ENCODE measurements at places on chromosomes 4 and X.
A peak's percentile ranks its signal among the peaks of the same experiment; 100 is the strongest.

GRCh38 chr4:74444891-74445642 is at the start of gene AREG:
Gene AREG (plus strand): TSS chr4:74445136. CDS start chr4:74445346, 210 bp downstream.
- DNase-seq: peak; percentile 70

GRCh38 chrX:103640401-103641155 is 11.8 kb downstream of the TCEAL1 start:
- DNase-seq: no peak

DNA sequence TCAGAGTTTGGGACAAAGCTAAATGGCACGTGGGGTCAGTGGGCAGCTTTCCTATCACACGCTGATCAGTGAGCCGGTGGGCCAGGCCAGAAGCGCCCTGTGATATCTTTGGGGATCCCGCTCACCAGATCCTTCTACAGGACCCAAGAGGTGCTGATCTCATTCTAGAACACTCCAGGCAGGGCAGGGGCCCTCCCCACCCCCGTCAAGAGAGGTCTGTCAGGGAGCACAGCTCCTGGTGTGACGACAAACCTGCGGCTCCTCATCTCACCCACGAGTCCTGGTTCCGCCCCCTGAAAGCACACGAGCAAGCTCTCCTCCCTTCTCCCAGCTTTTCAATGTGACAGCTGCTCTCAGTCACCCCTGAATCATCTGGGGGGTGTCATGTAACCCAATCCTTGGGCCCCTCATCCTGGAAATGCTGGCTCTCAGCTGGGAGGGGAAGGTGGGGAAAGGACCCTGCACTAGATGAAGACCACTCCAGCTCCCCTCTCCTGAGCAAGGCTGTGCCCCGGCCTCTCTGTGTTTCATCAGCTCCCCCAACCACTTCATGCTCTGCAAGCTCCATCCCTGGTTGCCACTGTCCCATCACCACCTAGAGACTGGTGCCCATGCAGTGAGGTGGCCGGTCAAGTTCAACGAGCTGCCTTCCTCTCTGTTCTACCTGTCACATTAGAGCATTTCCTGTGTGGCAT is 4.6 kb downstream of the HCFC1 start:
- DNase-seq: no peak

- no peak for DNase-seq
Measured at GRCh38 chr4:152454398-152455011, 81.4 kb downstream of the FBXW7 start.

DNA sequence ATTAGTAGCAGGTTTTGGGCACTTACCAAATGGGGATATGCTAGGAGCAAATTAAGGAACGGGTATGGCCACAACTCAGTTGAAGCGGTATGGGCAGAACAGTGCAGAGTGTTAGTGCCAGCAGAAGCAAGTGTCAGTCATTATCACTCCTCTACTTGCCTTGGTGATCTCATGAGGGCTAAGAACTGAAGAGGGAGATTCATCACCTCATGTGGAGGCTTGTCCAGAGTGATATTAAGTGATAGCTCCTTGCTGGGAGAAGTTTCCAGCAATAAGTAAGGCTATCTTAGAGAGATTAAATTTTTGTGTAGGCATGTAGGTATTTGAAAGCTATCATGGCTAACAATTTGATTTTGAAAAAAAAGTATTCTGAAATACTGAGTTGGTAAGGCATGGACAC is 615.4 kb upstream of the SMIM31 start:
- DNase-seq: no peak

DNA sequence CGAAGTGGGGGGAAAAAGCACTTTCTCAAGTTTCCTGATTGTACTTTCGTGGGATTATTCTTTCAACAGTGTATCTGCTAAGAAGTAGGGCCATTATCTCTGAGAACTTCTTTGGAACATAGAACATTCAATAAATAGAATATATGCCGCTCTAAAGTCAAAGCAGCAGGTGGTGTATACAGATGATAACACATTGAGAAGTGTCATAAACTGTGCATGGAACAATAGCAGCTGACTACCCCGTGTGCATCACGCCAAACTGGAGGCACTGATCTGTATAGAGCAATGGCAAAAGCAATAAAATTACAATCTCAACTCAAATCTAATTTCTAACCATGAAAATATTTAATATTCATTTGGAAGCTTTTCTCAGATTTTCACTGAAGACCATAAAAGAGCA is 175.3 kb downstream of the DCTD start:
- DNase-seq: no peak

Measured in stimulated activated CD8-positive, alpha-beta memory T cell treated with anti-CD3 and anti-CD28 coated beads, Interleukin-4, amount 100 ng/mL, for 1 hour (primary cell).